Stimulated activated CD8-positive, alpha-beta memory T cell treated with anti-CD3 and anti-CD28 coated beads, Interleukin-7, amount 100 ng/mL, for 48 hours (primary cell): ENCODE measurements at places on chromosomes 7 and 10.
A peak's percentile ranks its signal among the peaks of the same experiment; 100 is the strongest.

DNA sequence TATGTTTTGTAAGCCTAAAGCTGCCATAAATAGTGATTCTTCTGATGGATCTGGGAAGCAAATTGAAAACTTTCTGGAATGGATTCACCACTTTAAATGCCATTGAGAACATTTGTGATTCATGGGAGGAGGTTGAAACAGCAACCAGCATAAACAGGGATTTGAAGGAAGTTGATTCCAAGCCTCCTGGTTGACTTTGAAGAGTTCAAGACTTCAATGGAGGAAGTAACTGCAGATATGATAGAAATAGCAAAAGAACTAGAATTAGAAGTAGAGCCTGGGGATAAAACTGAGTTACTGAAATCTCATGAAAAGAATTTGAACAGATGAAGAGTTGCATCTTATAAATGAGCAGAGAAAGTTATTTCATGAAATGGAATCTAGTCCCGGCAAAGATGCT, 99.2 kb downstream of the LRRC4 start:
- DNase-seq: no peak

DNA sequence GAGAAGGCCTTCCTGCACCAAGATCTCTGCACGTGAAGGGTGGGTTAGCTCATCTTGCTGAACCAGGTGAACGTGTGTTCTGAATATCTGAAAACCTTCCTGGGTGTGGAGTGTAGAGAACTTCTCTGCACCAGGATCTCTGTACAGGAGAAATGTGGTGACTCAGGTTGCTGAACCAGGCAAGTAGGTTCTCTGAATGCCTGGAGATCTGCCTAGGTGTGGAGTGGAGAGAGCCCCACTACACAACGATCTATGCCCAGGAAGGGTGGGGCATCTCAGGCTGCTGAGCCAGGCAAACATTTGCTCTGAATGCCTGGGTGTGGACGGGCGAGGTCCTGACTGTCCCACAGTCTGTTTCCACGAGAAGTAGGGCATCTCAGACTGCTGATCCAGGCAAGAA, 1002.3 kb upstream of the KCND2 start:
- no peak for DNase-seq

GRCh38 chr10:118290471-118290995, 51.6 kb downstream of the FAM204A start:
- DNase-seq: no peak

DNA sequence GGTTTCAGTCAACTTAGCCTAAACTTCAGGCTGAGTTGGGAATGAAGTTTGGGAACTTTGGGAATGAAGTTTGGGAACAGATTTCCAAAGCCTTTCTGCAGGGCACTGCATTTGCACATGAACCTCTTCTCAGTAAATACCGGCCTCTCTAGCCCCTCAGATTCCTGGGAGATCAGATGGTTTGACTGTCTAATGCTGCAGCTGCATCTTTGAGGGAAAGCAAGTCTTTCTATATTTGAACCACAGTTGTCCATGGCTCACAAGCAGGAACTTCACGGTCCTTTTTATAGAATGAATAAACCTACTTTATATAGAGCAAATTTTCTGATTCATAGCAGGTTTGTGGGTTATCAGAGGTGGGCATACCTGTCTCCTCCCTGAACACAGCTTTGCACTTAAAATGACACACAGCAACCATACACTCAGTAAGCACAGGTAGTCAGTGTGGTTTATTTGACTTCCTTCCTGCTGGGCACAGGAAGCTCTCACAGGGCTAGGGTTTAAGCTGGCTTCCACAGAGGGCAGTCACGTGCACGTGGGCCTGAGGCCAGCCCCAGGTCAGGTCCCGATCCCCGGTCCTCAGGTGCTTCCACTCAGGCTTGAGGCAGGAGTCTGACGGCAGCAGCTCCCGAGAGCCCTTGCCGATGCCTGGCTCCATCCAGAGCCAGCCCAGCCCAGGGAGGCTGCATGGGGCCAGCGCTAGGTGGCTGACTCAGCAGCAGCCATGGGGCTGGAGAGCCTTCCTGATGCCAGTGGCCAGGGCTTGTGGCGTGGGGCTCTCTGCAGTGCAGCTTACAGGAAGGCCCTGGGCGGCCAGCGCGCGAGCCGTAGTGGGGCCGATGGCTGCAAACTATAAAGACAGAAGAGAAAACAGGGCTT, 12.8 kb upstream of the MMP21 start:
- DNase-seq: no peak

- DNase-seq: no peak
These were observed 197.5 kb downstream of the GPAM start for GRCh38 chr10:111986079-111986478.

- DNase-seq: no peak
These were observed 74.6 kb downstream of the ANLN start for GRCh38 chr7:36464271-36464670.

DNA sequence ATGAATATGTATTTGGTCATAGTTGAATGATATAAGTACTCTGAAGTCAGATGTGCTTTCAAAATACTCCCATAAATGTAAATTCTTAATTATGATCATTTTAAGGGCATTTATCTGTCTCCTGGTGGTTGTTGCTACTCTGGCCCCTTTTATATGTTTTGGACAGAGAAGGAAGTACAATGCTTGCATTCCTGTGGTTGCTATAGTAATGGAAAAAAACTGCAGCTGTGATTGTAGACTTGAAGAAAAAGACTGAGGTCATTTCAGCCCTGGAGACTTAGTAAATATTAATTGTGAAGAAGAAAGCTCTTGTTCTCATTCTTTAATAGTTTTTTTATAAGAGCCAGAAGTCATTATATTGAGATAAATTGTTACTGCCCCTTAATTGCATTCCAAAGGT, 70.2 kb upstream of the FERD3L start:
- no peak for DNase-seq

DNA sequence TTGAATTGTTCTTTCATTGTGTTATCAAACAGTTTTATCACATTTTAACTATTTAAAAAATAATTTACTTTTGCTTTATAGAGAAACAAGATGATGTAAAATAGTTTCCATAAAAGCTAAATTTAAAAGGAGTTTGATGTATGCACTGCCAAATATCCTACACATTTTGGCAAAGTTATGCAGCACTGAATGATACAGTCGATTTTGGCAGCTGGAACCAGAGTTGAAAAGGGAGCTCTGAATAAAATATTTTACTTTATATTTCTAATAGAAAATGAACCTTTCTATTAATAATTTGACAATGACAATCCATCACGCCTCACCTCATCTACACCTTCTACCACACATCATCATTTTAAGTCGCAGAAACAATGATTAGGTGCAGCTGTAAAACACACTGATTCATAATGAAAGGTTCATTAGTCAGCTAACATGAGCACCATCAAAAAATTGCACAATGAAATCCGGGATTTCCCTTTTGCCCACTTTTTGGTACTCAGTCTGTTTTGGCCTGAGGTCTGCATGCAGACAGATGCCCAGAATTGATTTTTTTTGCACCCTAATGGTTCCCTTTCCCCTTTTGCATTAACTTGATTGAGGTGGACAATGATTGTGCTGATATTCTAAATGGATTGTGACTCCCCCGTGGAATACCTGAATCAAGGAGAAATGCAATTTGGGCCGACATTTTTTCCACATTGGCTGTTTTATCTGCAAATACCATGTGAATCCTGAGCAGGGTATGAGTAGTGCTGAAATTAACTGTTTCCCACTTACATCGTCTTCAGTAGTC, 105.8 kb downstream of the THSD7A start:
- DNase-seq: no peak

DNA sequence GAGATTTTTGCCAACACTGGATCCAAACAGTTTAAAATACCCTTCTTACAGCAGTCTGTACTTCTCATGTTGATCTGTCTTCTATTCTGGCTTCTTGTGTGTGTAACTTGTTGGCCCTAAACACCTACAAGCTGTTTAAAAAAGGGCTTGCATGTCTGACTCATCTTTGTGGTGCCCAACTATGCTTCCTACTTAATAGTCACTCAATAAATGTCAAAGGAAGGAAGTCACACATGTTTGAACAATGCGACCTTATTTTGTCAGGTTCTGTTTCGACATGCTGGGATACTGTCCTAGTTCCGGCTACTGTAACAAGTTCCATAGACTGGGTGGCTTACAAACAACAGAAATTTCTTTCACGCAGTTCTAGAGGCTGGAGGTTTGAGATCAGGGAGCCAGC, 9.4 kb upstream of the GRK5 start:
- no peak for DNase-seq

DNA sequence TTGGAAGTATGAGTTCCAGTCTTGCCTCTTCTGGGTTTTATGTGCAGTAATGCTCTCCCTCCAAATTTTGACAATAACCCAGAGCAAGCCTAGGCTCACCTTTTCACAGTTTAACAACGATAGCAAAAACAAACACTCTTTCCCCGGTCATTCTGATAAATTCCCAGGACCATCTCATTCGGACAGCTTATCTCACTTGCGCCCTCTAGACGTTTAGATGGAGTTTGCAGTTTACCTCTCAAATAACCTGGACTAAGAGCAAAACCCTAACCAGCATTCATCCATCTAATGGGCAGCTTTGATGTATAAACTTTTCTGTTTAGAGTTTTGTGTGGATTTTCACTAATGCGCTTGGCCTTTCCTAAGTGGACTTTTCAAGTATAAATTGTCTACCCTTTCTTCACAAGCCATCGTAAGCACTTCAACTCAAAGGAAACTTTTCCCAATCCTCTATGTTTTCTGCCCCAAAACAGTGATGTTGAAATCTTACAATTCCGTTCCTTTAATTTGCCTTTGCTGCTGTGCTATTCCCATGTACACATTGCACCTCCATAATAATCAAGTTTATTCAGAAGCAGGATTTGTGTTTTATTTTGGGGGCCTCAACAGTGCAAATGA, 114.9 kb downstream of the HDAC9 start:
- DNase-seq: no peak

DNA sequence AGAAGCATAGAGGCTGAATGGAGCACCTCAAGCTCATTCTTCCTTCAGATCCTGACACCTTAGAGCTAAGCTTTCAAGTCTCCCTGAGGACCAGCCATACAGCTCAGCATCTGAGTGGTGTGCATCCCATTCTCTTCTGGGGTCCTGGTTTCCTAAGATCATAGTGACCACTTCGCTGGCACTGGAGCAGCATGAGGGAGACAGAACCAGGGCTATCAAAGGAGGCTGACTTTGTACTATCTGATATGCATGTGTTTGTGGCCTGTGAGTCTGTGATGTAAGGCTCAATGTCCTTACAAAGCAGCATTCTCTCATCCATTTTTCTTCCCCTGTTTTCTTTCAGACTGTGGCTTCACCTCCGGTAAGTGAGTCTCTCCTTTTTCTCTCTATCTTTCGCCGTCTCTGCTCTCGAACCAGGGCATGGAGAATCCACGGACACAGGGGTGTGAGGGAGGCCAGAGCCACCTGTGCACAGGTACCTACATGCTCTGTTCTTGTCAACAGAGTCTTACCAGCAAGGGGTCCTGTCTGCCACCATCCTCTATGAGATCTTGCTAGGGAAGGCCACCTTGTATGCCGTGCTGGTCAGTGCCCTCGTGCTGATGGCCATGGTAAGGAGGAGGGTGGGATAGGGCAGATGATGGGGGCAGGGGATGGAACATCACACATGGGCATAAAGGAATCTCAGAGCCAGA, 31.0 kb downstream of the PRSS2 start:
- DNase-seq: no peak

- DNase-seq: no peak
These were observed 2.0 kb downstream of the TRAPPC14 start for GRCh38 chr7:100156331-100157068.

DNA sequence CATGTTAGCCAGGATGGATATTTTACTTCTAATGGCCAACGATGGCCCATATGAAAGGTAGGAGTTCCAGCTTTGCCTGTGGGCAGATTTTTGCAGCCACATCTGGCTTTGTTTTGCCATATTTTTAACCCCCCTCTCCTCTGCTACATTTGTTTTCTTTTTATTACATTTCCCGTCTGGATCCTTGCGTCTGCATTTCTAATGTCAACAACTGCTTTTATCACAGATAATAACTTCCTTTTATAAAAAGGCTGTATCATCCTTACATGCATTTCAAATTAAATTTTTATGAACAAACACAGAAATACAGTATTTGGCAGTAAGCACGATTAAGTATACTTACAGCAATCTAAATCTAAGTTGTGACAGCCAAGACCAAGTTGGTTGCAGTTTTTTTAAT, 156.0 kb downstream of the BAMBI start:
- no peak for DNase-seq

GRCh38 chr10:60362461-60362860, 27.2 kb downstream of the ANK3 start:
- no peak for DNase-seq

GRCh38 chr10:13349463-13350274, 1.6 kb upstream of the SEPHS1 start:
- no peak for DNase-seq

DNA sequence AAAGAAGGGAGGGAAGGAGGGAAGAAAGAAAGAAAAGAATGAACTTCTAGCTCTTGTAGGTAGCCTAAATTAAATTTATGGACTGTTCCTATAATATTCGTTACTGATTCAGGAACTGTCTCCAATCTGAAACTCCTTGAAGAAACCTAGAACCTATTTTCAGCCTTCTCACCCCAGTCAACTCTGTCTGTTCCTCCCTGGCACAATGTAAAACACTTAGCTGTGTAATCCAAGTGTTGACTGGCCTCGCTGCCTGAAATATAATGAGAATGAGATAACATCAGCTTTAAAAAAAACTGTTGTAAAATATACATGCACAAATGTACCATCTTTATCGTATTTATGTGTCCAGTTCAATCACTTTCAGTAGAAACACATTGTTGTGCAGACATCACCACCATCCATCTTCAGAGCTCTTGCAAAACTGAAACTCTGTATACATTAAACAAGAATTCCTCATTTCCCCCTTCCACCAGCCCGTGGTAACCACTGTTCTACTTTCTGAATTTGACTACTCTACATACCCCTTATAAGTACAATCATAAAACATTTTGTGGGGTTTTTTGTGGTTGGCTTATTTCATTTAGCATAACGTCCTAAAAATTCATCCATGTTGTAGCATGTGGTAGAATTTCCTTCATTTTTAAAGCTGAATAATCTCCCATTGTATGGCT, 6.3 kb upstream of the C7orf33 start:
- DNase-seq: peak; percentile 15

DNA sequence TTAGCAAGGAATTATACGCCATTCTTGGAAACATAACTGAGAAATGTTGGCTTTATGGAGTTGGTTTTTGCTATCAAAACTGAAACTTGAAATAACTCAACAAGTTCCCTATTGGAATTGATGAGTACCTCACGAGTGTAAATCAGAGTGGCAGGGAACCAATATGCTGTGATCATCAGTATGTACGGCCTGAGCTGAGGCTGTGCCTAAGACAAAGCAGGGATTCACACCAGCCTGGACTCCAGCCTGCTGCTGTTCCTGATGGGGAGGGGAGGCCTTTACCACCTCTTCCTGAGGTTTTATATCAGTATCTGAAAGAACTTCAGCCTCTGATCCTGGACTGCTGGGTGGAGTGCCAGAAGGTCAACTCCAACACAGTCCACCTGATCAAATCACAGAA, 52.7 kb downstream of the CRTAC1 start:
- no peak for DNase-seq

DNA sequence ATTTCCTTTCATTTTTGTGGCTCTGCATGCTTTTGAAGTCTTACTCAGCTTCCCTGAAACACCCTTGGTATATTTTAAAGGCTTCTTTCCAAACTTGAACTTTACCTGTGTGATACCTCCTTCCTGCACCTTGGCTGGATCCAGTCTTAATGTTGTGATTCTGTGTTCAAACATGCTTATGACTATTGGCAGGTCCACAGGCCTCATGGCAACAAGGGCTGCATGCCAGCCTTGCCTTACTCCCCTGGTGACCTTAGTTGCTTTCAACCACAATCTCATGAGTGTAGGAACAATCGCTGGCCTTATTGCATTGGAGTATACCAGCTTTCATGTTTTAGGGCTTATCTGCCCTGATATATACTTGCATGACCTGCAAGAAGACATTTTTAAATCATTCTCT, 238.7 kb downstream of the KIF20B start:
- DNase-seq: no peak

GRCh38 chr7:152664636-152665035, 11.3 kb downstream of the XRCC2 start:
- DNase-seq: no peak
